ENCODE measurements at places on chromosomes 4 and X.

- no peak for DNase-seq
Observed at GRCh38 chr4:148053298-148054003, 321.6 kb downstream of the ARHGAP10 start.

DNA sequence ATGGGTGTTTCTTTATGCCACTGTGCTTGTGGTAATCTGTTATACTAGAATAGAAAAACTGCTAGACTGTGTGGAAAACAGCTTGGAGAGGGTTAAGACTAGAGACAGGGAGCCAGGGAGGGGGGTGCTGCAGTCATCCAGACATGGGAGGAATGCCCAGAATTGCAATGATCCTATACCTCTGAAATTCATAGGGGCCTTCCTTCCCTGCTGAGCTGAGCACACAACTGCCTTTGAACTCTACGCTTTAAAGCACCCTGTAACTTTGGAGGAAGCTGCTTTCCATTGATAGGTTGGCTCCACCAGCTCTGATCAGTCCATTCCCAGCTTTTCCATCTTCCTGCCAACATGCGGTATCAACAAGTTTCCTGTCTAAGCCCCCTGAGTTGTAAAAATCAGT, 155.9 kb upstream of the RASGEF1B start:
- DNase-seq, result no peak

DNA sequence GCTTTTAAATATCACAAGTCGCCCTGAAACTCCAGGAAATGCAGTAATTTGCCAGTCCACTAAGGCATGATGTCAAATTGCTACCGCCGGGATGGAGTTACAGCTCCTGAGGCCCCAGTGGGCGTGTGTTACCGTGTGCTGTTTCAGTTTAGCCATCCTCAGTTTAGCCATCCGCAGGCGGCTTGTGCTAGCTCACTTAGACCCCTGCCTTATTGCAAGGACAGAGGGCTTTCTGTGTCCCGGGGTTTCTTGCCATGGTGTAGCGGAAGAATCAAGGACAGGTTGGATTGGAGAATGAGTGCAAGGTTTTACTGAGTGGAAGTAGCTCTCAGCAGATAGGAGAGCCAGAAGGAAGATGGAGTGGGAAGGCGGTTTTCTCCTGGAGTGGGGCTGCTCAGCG, 33.8 kb upstream of the LRBA start:
- no peak for DNase-seq

DNA sequence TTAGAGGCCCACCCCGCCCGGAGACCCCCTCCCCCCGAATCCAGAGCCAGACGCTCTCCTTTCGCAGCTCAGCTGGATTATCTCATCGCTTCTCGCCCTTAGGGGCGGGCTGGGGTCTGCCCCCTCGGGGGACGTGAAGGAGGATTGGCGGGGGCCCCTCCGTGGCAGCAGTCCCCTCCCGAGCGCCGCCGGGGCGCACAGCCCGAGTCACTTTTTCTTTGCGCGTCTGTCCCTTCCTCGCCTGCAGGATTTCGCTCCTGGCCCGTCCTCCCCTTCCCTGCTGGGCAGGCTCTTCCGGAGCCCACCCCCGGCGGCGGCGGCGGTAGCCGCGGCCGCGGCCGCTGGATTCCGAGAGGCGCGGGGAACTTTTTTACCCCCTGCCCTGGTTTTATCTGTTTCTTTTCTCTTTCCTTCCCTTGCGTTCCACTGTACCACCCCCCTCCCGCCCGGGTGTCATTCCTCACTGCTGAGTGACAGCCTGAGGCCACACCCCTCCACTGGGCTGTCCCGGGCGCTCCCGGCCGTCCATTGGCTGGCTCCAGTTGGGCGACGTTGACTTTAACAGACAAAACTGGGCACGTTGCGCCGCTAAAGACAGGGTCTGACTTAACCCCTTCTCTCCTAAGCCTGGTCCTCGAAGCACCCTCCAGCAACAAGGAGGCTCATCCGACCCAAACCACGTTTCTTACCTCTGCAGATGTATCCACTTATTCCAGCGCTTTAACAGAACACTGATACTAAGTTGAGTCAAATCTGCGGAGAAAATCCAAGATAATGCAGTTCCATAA, 492 bp upstream of the NKX3-2 start:
- peak; percentile 74 for DNase-seq

- DNase-seq, result no peak
Observed at GRCh38 chr4:141705747-141706377, 69.5 kb downstream of the IL15 start.

DNA sequence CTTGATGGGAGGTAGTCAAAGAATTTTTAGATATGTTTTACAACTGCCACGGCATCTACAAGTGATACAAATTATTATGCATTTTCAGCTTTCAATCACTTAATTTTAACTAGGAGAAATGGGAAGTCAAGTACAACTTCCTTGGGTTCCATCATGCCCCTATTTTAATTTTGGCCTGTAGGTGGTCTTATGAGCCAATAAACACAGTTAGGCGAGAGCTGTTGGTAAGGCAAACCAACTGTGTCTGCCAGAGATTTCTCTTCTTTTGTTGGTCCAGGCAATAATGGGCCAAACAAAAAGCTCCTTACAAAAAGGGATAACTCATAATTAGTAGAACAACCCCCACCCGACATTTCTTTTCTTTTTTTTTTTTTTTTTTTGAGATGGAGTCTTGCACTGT, 63.3 kb upstream of the ARX start:
- DNase-seq, result no peak

DNA sequence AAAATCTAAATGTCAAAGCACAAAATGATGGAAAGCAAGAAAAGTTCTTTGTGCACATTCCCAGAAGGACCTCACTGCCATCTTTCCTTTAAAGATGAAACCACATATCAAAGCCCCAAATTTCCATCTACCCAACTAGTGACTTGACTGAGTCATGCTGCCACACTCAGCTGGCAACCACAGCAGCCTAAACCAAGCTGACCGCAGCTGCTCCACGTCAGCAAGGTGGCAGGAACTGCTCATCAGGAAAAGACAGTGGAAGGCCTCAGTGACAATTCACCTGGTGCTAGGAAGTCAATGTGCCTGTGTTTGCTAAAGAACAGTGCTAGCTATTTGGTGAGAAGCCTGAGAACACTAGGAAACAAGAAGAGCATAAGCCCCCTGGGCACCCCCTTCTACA, 26.1 kb downstream of the ACOX3 start:
- DNase-seq, result no peak

- no peak for DNase-seq
Observed at GRCh38 chr4:5267408-5267807, 216.1 kb downstream of the STK32B start.

GRCh38 chr4:1382776-1383727, 23.2 kb downstream of the NKX1-1 start:
- no peak for DNase-seq

- no peak for DNase-seq
Observed at GRCh38 chr4:94339779-94340178, 2.9 kb downstream of the HPGDS start.

GRCh38 chr4:2322227-2322626, 60.3 kb upstream of the MXD4 start:
- no peak for DNase-seq

DNA sequence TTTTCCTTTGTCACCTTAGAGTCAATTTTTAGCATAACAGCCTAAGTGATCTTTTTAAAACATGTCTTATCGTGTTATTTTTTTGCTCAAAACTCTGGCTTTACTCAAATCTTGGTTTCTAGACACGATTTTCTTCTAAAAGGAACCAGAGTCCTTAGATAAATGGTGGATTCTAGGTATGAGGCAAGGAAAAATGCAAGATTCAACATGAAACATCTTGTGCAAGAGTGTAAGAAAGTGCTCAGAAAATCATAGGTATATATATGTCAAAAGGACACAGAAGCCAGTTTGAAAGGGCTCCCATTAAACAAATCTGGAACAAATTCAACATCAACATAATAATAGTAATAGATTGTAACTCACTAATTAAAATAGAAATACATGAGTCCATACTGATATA, 8.1 kb upstream of the ADGRG4 start:
- DNase-seq, result no peak

- DNase-seq, result no peak
Observed at GRCh38 chr4:180134091-180134866, 2108.9 kb upstream of the TENM3 start.

GRCh38 chr4:186693159-186693815, 30.4 kb downstream of the FAT1 start:
- no peak for DNase-seq

DNA sequence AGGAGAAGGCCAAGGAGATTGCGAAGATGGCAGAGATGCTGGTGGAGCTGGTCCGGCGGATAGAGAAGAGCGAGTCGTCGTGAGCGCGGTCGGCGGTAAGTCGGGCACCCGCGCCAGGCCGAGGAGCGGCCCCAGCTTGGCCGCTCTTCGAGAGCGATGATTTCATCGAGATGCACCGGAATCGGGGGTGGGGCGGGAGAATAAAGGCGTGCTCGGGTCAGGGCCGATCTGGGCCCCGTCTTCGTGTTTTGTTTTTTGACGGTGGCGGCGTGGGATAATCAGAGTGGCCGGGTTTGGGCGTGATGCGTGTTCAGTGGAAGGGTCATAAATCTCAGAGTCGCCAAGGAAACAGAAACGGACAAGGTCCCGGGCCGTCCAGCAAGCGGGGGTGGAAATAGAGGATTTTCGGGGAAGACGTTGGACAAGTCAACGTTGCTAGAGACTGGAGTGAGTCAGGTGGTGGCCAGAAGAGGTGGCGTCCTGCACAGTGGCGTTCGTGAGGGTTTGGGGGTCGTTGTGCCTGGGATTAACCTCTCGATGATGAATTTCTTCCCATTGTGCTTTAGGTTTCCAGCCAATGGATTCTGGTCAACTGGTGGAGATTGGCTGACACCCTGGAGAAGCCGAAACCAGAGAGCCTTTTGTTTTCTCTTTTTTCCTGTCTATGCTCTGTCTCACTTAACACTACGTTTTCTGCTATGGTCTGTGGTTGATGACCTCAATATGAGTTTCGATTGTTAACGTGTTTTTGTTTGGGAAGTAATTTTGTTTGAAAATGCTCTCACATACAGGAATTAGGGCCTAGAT, 882 bp downstream of the MRFAP1 start:
- DNase-seq, result peak; percentile 68

- no peak for DNase-seq
Observed at GRCh38 chrX:37420756-37421155, 71.6 kb downstream of the PRRG1 start.

- DNase-seq, result no peak
Observed at GRCh38 chr4:120331486-120332370, 265.1 kb upstream of the MAD2L1 start.

DNA sequence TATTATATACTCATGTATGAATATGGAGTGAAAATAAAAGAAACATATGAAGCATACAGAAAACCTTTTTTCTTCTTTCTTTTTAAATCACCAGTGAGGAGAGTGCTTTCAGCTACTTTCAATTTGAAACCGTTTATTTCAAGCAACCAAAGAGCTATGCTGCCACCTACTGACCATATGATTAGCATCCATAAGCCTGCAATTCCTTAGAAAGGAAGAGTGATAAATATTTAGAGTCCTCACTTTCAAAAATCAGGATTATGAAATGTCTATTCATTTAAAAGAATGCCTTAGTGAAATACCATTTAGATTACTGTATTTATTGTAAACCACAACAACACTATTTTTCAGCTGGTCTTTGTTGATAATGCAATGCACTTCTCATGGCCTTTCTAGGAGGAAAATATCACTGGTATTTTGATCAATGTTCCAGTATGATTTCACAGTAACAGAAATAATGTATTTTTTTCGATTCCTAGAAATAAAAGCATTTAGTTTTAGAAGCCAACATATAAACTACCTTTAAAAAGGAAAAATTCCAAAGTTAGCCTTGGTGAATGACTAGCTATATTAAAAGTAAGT, 667.6 kb downstream of the PCDH18 start:
- no peak for DNase-seq

DNA sequence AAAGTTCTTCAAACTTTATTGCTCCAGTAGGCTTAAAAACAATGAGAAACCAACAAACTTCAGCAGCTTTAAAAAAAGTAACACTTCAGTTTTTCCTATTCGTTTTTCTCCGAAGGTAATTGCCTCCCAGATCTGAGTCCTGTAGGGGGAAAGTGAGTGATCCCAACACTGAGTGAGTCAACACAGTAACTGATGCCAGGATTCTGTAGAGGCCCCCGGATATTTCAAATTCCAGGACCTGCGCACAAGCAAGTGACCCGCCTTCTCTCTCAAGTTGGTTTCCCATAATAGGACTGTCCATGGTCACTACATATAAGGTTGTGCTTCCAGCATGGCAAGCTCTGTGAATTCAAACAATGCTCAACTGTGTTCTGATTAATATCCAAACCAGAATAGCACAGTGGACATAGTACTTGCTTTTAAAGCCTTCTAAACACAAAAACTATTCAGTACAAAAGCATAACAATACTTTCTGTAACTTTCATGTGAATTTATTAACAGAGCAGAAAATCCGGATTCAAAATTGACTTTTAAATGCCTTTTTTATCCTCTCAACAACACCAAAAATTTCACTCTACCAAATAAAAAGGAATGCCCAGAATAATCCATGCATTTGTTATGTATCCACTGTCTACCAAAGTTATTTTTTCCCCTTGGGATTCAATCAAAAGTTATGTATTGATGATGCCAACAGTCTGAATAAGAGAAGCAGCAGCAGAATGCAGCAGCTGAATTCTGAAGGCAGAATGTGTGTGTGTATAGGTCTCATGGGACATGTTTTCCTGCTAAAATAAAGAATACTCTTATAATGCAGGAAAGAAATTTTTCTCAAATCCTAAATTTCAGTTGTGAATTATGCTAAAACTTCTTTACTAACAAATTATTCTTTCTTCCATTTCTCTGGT, at the start of gene DMD:
Gene DMD, minus strand, starts transcription at position 194 of the 905 bp plus-strand sequence. CDS start 237 bp downstream, outside the sequence.
- DNase-seq, result no peak

- no peak for DNase-seq
Observed at GRCh38 chr4:150863456-150863855, 151.6 kb downstream of the LRBA start.

GRCh38 chrX:20254712-20255299, 11.9 kb downstream of the RPS6KA3 start:
- DNase-seq, result no peak

DNA sequence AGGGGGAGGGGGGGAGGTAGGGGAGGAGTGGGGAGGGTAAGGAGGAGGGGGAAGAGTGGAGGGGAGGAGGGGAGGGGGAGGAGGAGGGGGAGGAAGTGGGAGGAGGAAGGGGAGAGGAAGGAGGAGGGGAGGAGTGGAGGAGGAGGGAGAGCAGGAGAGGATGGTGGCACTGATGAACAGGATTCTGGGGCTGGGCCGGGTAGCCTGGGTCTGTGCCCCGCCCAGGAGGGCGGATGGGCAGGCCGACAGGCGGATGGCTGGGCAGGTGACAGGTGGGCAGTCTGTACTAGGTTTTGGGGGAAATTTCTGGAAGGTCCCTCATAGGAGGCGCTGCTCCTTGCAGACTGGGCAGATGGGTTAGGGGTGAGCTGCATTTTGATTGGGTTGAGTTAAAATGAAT, 66.0 kb upstream of the ADRA2C start:
- DNase-seq, result no peak

DNA sequence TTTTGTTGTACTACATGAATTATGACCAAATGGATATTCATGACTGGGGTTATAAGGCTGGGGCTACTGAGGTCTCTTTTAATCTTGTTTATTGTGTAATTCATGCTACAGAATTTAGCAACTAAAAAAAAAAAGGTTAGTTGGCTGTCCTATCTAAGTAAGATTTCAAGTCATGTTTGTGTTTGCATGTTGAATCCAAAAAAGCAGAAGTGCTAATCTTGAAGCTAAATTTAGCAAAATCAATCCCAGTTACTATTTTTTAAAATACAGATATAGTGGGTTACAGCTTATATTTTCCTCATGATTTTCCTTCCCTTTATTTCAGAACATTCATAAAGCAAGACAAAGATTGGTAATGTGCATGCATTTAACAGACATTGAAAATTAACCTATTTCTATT, 19.4 kb downstream of the MTMR1 start:
- DNase-seq, result no peak

GRCh38 chr4:98745366-98745765, 87.0 kb upstream of the TSPAN5 start:
- no peak for DNase-seq

GRCh38 chr4:139791681-139792080, 126.1 kb downstream of the MGST2 start:
- no peak for DNase-seq

Data from activated CD8-positive, alpha-beta memory T cell treated with anti-CD3 and anti-CD28 coated beads for 24 hours (primary cell).